ENCODE measurements at places on chromosomes 3 and 15. TPM values are rescaled to one million over a fixed set of nuclear protein-coding genes. Genes with fewer than 3 reads are reported as not detected.

The ZNF860 gene
- not detected for total RNA-seq

The SOX2 gene
- total RNA-seq = not detected

The CISH gene
- 16.9 TPM for total RNA-seq

The CHRFAM7A gene
- 0.43 TPM for total RNA-seq

The ACKR2 gene
- 1.6 TPM for total RNA-seq

The SETD5 gene
- 58.3 TPM for total RNA-seq

The GREM1 gene
- 4.5 TPM for total RNA-seq

DNA sequence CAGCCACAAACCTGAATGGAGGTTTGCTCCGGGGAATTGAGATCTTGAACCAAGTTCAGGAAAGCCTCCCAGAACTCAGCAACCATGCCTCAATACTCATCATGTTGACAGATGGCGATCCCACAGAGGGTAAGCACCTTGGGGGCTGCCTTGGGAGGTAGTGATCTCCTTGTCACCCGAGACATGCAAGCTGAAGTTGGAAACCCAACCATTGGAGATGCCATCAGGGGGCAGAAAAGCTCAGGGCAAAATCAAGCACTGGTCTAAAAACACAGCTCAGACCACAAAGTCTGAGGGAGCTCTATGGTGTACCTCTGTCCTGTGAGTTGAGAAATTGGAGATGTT lies 5.8 kb downstream of the ITIH1 start:
- peaks cover 2% of the 10 kb centered on the region for H3K27me3 ChIP-seq
- DNase-seq = no peak
- no peaks in the 10 kb centered on the region for H3K4me1 ChIP-seq
- H3K4me3 ChIP-seq = no peak overlapping the region
- no peak overlapping the region for H3K27ac ChIP-seq
- H3K36me3 ChIP-seq = no peaks in the 10 kb centered on the region

DNA sequence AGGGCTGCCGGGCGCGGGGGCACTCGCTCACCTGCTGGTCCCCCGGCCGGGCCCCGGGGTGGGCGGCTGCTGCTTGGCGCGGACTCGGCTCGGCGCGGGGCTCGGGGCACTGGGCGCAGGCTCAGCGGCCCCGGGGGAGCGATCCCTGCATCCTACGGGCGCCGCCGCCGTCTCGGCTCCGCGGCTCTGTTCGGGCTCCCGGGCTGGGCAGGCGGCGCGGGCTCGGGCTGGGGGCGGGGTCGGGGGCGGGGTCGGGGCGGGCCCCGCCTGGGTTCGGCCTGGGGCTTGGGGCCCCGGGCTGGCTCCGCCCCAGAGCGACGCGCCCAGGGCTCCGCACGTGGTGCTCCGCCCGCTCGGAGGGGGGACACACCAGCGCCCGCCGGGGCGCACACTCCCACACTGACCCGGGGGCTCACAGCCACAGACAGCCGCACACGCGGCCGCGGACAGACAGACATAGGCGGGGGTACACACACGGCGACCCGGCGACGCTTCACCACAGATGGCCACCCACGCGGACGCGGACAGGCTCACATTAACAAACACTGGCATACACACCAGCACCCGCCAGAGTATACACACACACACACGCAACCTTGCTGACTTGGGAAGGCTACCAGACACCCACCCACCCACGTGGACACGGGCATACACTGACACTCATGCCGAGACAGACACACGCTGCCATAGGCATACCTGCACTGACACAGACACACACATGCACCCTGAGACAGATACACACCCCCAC lies at the start of gene SCN5A:
Gene SCN5A (minus strand): TSS at position 188 of the 748 bp plus-strand sequence. CDS start 16,380 bp downstream, outside the sequence.
- no peaks in the 10 kb centered on the region for H3K36me3 ChIP-seq
- H3K4me3 ChIP-seq = peak within 1 kb of the TSS; percentile 66
- peaks cover 46% of the 10 kb centered on the region for H3K27me3 ChIP-seq
- H3K27ac ChIP-seq = no peak within 1 kb of the TSS
- DNase-seq = peak; percentile 45

DNA sequence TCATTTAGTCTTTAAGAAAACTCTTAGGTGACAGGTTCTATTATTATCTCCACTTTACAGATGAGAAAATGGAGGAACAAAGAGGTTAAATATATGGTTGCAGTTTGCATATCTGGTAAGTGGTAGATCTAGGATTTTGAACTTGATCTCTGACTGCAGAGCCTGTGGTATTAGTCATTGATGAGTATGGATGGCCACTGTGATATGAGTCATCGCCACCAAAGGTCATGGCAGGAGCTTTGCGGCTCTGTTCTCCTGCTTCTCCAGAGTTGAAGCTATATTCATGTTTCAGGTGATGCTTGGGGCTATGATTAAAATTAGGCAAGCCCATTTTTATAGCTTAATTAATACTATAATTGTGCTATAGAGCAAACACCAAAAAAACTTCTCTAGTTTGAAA lies 306.2 kb upstream of the DPPA4 start:
- no peaks in the 10 kb centered on the region for H3K36me3 ChIP-seq
- no peak overlapping the region for H3K4me3 ChIP-seq
- DNase-seq = no peak
- H3K27me3 ChIP-seq = no peaks in the 10 kb centered on the region

DNA sequence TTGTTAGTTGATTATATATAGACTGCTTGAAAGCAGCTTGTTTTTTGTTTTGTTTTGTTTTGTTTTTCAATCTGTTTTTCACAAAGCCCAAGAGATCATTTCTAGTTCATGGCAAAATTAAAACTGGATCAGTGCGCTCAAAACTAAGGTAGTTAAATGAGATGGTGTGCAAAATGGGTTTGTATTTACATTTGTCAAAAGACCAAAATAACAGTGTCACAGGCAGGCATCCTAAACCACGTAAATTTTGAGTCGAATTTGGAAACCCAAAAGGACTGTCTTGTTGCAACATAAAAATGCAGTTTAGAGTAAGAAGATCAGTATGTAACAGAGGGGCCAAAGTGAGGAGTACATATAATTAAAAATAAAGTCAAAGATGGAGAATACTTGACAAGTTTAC lies 2.4 kb downstream of the DMXL2 start:
- no peak overlapping the region for H3K27ac ChIP-seq
- no peaks in the 10 kb centered on the region for H3K4me1 ChIP-seq
- H3K36me3 ChIP-seq = no peaks in the 10 kb centered on the region
- no peaks in the 10 kb centered on the region for H3K27me3 ChIP-seq
- no peak overlapping the region for H3K4me3 ChIP-seq
- no peak for DNase-seq

- no peaks in the 10 kb centered on the region for H3K36me3 ChIP-seq
- no peak overlapping the region for H3K27ac ChIP-seq
- H3K4me3 ChIP-seq = no peak overlapping the region
- no peaks in the 10 kb centered on the region for H3K4me1 ChIP-seq
- H3K27me3 ChIP-seq = no peaks in the 10 kb centered on the region
Observed at GRCh38 chr15:70492240-70493177, 270.8 kb downstream of the UACA start.

GRCh38 chr15:39287322-39288195 lies 293.3 kb upstream of the THBS1 start:
- no peak overlapping the region for H3K4me3 ChIP-seq
- DNase-seq = no peak
- no peaks in the 10 kb centered on the region for H3K27me3 ChIP-seq
- no peaks in the 10 kb centered on the region for H3K36me3 ChIP-seq
- H3K4me1 ChIP-seq = no peaks in the 10 kb centered on the region

DNA sequence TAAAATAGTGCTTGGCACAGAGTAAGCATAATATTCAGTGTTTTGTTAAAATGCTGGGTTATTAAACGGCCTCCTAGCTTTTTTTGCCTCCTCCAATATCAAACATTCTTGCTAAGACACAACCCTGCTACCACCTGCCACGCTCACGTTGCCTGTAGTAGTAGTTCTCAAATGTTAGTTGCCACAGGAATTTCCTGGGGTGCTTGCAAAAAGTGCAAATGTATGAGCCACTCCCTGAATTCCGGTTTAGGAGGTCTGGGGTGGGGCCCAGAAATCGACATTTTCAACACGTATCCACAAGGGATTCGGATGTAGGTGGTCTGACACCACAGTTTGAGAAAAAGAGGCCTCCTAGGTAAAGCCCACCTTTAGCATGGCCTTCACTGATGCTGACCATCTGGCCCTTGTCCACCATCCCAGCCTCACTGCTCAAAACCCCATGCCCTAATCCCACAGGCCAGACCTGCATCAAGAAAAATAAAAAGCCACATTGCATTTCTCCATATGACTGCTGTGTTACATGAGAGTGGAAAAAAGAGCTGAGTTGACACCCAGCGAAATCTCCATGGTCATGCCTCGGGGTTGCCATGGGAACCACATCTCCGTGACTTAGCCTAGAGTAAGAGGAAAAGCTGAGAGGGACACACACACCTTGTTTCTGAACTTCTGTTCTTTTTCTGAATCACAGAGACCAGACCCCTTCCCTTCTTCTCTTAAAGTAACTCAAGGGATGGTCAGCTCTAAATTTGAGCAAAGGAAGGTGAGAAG lies 116.4 kb upstream of the HES1 start:
- no peaks in the 10 kb centered on the region for H3K36me3 ChIP-seq
- DNase-seq = no peak
- H3K4me3 ChIP-seq = no peak overlapping the region
- no peaks in the 10 kb centered on the region for H3K4me1 ChIP-seq
- no peaks in the 10 kb centered on the region for H3K27me3 ChIP-seq

GRCh38 chr15:82536409-82537350 lies 3.6 kb downstream of the RPS17 start:
- peaks cover 21% of the 10 kb centered on the region for H3K4me1 ChIP-seq
- H3K36me3 ChIP-seq = peaks cover 66% of the 10 kb centered on the region
- DNase-seq = no peak
- H3K27ac ChIP-seq = peak overlapping the region; percentile 23
- no peaks in the 10 kb centered on the region for H3K27me3 ChIP-seq

- H3K27me3 ChIP-seq = no peaks in the 10 kb centered on the region
- H3K36me3 ChIP-seq = no peaks in the 10 kb centered on the region
- no peaks in the 10 kb centered on the region for H3K4me1 ChIP-seq
Observed at GRCh38 chr3:60339304-60339703, 911.9 kb downstream of the FHIT start.

DNA sequence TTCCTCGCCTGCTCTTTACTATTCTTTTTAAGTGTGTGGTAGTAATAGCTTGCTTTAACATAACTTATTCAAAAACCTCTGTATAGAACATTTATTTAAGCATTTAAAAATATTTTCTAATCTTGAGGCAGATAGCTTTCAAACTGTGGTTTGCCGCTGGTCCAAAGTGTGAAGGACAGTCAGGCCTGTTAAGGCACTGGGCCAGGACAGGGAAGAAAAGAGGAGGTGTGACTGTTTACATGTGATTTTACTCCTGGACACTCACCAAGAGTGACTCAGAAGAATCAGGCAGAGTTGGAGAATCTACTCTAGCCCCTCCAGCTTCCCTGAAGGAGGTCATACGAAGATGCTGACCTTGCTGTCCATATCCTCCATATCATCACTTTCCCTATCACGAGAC lies 44.7 kb downstream of the CEP152 start:
- H3K27me3 ChIP-seq = no peaks in the 10 kb centered on the region
- peaks cover 8% of the 10 kb centered on the region for H3K36me3 ChIP-seq
- H3K27ac ChIP-seq = no peak overlapping the region
- no peak overlapping the region for H3K4me3 ChIP-seq

DNA sequence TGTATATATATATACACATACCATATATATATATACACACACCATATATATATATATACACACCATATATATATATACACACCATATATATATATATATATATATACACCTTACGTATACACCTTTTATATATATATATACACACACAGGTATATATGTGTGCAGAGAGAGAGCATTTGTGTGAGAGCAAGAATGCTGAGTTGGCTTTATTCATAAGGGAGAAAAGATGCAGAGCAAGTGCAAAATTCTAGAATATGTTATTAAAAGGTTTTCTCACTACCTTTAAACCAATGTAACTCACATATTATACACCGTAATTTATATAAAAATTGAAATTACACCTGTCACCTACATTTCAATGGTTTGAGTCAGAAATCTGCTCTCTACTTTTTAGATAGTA lies 107.2 kb upstream of the ALCAM start:
- no peak for DNase-seq
- H3K27ac ChIP-seq = no peak overlapping the region
- H3K36me3 ChIP-seq = no peaks in the 10 kb centered on the region
- no peak overlapping the region for H3K4me3 ChIP-seq
- no peaks in the 10 kb centered on the region for H3K27me3 ChIP-seq

DNA sequence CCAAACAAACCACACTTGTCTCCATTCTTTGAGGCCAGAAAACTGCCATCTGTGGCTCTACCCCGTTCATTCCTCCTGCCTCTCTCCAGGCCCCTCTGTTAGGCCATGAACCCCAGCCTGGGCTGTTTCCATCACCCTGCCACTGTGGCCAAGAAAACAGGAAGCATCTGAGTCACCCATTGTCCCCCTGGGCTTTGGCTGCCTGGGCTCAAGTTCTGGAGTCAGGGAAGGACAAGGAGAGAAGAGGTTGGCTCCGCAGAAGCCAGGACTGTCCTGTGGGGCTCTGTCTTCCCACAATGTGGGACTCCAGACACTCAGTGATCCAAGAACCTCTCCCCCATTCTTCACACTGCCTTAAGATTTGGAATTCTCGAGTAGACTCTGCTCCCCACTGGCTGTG lies 14.8 kb upstream of the LCTL start:
- peak; percentile 83 for DNase-seq
- H3K27ac ChIP-seq = no peak overlapping the region
- H3K36me3 ChIP-seq = no peaks in the 10 kb centered on the region
- no peak overlapping the region for H3K4me3 ChIP-seq
- no peaks in the 10 kb centered on the region for H3K4me1 ChIP-seq
- H3K27me3 ChIP-seq = no peaks in the 10 kb centered on the region

- DNase-seq = no peak
- H3K27me3 ChIP-seq = no peaks in the 10 kb centered on the region
- H3K27ac ChIP-seq = no peak overlapping the region
Observed at GRCh38 chr3:30286811-30287210, 319.6 kb upstream of the TGFBR2 start.

GRCh38 chr3:192911293-192911692 lies 6.4 kb downstream of the MB21D2 start:
- DNase-seq = no peak
- H3K4me3 ChIP-seq = no peak overlapping the region
- no peak overlapping the region for H3K27ac ChIP-seq
- no peaks in the 10 kb centered on the region for H3K27me3 ChIP-seq

- H3K4me1 ChIP-seq = peaks cover 15% of the 10 kb centered on the region
- H3K27ac ChIP-seq = no peak overlapping the region
- no peak overlapping the region for H3K4me3 ChIP-seq
- no peak for DNase-seq
- H3K36me3 ChIP-seq = no peaks in the 10 kb centered on the region
Observed at GRCh38 chr3:177813322-177813721, 616.0 kb upstream of the TBL1XR1 start.

DNA sequence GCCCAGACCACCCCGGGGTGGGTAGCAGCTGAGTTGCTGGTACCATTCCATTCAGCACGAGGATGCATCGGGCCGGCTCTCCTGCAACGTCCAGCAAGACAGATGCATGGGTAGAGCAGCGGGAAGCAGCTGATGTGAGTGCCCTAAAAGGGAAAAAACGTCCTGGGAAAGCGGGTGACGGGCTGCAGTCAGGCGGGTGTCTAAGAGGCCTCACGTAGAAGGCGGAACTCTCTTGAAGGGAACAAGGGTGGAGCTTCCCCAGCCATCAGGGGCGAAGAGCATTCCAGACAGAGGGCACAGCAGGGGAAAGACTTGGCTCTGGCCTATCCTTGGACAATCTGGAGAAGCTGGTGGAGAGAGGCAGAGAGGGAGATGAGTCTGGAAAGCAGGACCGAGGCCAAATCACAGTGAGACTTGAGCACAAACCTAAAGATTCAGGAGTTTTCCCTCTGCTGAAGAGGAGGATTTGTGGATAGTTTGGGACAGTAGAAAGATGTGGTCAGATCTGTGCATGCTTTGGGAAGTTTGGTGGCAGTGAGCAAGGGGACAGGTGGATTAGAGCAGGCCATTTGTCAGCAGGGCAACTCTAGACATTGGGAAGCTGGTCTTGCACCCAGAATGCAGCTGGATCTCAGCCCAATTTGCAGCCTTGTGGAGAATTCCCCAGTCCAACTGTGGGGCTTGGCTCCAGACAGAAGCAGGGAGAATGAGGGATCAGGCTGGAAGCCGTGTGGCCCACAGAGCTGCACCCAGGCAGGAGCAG lies 70.7 kb downstream of the SEMA5B start:
- H3K36me3 ChIP-seq = no peaks in the 10 kb centered on the region
- no peaks in the 10 kb centered on the region for H3K4me1 ChIP-seq
- no peak overlapping the region for H3K4me3 ChIP-seq
